NCI-H748 treated with DMSO at 0.1 percent for 48 hours (cell line): ENCODE measurements at places on chromosomes 4 and X.

DNA sequence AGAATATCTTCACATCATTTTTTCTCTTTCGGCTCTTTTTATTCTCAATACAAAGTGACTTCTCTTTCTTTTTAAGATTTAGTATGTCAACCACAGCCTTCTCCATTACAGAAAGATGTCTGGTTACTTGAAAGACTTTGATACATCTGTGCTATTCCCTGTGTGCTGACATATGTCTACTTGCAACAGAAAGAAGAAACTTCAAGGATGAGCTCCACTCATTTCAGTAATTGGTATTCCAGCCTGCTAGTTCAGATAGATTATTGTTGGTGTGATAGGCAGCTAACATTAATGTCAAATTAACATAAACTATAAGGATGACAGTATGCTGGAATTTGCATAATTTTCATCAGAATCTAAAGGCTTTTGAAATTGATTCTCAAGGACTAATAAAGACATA lies 948.7 kb downstream of the PCDH18 start:
- no peak for DNase-seq

GRCh38 chr4:163110442-163110841 lies 56.2 kb downstream of the NAF1 start:
- DNase-seq: no peak

- DNase-seq: no peak
Measured at GRCh38 chr4:105140684-105141490, 5.8 kb upstream of the TET2 start.

GRCh38 chrX:119030990-119031389 lies 41.8 kb upstream of the CT47C1 start:
- no peak for DNase-seq

GRCh38 chr4:8395504-8396296 lies 44.8 kb downstream of the ACOX3 start:
- DNase-seq: no peak
